Suppressor macrophage treated with lipopolysaccharide for 4 hours (primary cell): ENCODE measurements at places on chromosomes 2 and 18.

GRCh38 chr18:10682368-10682714 lies 156.5 kb downstream of the NAPG start:
- DNase-seq, result no peak

GRCh38 chr18:40357536-40357935 lies 1597.5 kb upstream of the PIK3C3 start:
- DNase-seq, result no peak

GRCh38 chr2:3280197-3280596 lies 97.4 kb downstream of the EIPR1 start:
- DNase-seq, result no peak

DNA sequence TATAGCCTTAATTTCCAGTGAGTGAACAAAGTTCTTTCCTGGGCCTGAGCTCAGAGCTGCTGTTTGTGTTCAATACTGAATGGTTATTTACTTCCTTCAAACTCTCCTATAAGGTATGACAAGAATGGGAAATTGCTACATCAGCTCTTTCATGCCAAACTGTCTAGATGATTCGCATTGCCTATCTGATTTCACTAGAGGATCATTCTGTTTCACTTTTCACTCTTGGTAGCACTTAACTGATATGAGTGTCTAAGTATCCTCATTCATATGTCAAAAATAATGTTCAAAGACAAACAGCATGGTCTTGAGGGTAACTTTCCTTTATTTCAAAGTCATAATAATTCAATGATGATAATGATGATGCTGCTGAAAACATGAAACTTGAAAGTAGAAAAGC lies 32.9 kb upstream of the SCG2 start:
- no peak for DNase-seq

DNA sequence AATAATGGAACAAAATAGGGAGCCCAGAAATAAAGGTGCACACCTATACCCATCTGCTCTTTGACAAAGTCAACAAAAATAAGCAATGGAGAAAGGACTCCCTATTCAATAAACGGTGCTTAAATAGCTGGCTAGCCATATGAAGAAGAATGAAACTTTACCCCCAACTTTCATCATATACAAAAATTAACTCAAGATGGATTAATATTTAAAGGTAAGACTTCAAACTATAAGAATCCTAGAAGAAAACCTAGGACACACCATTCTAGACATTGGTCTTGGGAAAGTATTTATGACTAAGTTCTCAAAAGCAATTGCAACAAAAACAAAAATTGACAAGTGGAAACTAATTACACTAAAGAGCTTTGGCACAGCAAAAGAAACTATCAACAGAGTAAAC lies 139.1 kb downstream of the DNAH7 start:
- no peak for DNase-seq

DNA sequence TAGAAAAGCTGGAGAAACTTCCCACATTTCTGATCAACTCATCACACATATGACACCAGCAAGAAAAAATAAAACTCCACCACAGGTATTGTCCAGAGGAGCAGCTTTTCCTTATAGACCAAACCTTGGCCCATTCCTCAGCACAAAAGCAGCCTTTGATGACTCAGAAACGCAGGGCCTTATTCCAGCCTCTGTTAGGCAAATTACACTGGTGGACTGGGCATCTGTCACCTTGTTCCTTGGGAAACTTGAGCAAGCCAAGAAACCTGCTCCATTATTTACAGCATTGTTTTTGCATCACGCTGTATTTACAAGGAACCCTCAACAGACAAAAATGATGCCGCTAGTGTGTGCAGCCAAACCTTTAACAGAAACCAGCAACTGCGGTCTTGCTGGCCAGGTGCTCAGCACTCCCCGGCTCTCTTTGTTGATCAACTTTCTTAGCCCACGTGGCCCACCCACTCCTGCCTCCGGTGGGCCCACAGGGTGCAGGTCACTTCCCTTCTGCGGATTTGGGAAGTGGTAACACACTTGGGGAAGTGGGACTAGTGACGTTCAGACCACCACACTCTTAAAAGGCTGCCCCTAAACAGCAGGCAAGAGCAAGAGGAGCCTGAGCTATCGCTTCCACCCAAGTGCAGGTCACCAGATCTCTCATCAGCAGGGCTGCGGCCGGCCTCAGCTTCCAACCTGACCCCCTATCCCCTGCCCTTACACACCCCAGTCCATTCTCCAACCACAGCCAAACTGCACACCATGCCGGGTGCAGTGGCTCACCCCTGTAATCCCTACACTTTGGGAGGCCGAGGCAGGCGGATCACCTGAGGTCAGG lies 1.5 kb downstream of the AP1S3 start:
- DNase-seq, result peak; percentile 57

- no peak for DNase-seq
Observed at GRCh38 chr2:99624677-99625076, 134.9 kb upstream of the REV1 start.

GRCh38 chr2:71735676-71736075 lies 282.3 kb downstream of the DYSF start:
- DNase-seq, result no peak

- DNase-seq, result peak; percentile 92
Observed at GRCh38 chr2:48332286-48332685, 197.7 kb upstream of the STON1 start.

DNA sequence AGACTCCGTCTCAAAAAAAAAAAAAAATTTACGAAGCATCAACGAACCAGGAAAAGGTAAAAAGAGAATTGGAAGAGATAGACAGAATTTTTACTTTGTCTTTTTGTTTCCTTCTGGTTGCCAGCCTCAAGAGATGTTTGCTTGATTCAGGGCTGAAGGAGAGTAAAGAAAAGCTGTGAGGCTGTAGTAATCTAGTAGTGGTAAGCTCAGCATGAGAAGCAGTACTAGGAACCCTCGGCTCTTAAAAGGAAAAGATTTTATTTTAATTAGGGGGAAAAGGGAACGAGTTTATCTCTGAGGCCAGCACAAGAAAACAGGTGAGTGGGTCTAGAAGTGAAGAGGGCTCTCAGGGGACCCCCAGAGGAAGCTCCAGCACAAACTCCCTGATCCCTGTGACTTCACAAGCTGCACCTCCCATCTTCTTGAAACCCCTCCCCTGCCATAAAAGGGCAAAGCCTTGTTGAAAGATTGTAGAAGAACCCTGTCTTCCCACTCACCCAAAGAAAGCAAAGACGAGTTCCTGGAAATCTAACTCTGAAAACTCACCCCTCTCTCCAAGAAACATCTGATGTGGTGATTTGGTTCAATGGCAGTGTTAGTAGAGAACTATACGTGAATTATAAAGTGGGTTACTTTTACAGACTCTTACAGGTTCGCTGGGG lies 8.6 kb downstream of the RBMS1 start:
- DNase-seq, result no peak

- no peak for DNase-seq
Observed at GRCh38 chr2:230589025-230589424, 123.6 kb upstream of the CAB39 start.

DNA sequence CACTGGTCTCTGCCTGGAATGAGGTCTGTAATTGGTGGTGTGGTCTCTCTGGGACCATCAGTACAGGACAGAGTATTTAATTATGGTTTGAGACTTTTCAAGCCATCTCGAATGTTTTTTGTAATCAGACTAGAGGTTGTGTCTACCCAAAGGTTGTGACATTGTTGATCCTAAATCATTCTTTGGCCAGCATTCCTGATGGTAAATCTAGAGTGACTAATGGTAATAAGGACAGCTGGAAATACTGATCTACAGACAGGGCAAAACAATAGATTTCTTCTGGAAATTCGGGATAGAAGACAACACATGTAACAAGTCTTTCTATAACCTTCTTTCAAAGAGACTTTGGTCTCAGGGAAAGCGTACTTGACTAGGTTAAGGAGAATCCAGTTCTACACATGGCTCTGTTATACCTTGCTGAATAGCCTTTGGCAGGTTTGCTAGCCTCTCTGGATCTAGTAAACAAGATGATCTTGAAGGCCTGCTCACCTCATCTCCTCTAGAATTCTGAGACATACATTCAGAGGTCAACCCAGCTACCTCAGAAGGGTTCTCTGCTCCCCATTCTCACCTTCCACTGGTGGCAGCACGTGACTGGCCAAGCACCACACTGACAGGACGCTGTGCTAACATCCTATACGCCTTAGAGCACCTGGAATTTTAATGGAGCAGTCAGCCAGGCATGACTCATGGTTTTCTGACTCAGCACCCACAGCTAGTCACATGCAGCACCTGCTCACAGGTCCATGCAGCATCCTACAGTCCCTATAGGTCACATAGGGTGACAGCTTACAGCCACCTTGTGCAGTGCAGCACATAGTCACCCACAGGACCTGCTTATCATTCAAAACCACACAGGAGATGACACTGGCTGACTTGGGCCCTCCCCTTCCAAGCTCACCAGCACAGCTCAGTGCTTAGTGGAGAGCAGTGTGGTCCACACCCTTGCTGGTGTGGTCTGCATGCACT lies 12.2 kb downstream of the PLB1 start:
- DNase-seq, result no peak

DNA sequence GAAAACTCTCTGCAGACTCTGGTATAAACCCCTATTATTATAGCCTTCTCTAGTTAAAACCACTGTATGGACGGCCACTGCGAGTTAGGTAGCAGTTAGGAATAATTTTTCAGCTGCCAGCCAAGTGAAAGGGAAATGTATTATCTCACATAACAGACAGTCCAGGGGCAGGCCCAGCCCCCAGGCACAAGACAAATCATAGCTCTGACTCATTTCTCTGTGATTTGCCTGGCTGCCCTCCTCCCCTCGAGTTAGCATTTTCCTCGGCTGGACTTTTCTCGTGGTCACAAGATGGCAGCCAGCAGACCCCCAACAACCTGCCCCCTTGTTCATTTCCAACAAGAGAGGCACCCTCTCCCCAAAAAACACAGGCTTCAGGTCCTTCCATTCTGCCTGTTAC lies 10.5 kb downstream of the VIT start:
- no peak for DNase-seq
